AG09309 (cell line): ENCODE measurements at places on chromosomes 11 and 22.
A peak's percentile ranks its signal among the peaks of the same experiment; 100 is the strongest.

DNA sequence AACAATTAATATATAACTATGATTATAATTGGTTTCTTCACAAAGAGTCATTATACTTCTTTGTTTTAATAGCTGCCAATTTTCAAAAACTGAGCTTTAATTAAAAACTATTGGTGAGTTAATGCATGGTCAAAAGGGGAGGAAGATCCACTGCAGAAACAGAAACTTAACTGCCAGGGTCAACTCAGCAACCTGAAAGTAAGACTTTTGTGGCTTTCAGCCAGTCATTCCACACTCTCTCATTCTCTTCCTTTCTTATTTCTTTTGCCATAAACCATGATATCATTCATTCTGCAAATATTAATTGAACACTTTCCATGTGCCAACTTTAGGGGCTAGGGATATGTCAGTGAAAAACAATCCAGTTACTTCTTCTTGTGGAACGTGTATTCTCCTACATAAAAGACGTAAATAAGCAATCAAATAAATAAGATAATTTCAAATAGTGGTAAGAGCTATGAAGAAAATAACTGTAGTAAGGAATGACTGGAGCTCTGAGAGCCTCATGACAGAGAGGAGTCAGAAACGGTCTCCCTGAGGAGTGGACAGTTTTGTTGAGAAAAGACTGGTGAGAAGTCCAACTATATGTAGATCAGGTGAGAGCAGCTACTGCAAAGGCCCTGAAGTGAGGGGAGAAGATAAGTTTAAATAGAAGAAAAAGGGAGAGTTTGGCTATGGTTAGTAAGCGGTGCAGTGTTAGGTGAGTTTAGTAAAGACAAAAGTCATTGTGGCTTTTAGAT is 130.5 kb downstream of the GRIA4 start:
- no peak for DNase-seq

DNA sequence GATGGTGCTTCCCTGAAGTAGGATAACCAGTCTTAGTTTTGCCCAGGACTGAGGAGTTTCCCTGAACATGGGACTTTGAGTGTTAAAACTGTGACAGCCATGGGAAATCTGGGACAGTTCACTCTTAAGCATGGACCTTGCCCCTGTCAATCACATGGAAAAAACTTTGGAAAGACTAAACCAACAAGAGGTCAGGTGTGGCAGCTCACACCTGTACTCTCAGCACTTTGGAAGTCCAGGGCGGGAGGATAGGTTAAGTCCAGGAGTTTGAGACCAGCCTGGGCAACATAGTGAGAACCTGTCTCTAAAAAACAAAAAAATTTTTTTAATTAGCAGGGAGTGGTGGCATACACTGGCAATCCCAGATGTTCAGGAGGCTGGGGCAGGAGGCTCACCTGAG is 3.3 kb upstream of the AMBRA1 start:
- DNase-seq: no peak

DNA sequence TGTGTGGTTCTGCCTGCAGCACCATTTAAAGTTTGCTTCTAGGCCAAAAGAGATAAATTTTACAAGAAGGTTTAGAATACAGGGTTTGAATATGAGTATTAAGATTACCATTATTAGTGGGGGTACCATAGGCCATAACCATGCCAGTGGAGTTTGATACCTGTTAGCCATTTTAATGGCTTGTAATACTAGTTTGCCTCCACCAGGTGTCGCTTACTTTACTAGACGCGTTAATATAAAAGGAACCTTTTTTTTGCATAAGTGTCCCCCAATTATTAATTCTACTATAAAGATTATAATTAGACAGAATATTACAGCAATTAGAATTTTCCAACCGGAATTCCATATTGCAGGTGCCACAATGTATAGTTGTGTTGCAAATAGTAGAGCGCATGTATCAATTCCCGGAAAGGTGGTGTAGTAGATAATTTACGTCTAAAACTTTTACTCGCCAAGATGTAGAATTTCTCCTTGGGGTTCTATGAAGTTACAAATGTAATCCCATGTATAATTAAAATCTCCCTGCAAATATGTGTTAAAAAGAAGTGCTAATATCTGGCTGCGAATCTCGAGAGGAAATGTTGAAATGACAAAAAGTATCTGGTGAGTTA is 16.1 kb downstream of the MS4A6E start:
- no peak for DNase-seq

- no peak for DNase-seq
Observed at GRCh38 chr11:130223291-130223971, 63.8 kb downstream of the ST14 start.

DNA sequence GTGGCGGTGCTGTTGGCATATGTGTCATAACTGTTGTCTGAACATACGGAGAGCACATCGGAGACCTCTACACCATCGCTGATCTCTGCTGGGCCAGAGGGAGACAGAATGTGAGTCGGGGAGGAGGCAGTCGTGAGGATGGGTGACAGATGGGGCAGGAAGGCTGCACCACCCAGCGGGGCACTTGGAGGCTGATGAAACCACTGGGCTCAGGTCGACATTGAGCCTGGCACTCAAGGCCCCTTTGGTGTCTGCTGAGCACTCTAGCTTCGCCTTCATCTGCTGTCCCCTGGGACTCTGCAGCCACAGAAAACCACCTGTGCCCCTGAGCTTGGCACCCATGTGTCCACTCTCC is 2.5 kb upstream of the KLHL35 start:
- no peak for DNase-seq

GRCh38 chr11:45805305-45806071 is 539 bp downstream of the SLC35C1 start:
- DNase-seq: peak; percentile 20

DNA sequence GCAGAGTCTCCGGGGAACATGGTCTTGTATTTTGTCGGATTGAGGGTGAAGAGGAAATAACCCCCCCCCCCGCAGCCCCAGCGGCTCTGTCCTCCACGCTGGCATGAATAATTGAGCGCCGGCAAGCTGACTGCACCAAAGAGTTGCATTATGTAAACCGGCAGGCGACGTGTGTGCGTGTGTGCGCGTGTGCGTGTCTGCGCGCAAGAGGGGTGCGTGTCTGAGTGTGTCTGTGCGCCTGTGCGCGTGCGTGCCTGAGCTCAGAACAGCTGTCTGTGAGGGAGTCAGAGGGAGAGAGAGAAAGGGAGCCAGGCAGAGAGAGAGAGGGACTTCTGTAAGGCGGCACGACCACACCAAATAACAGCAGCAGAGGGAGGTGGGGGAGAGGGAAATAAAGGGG is 94.4 kb downstream of the SCN3B start:
- peak; percentile 84 for DNase-seq

DNA sequence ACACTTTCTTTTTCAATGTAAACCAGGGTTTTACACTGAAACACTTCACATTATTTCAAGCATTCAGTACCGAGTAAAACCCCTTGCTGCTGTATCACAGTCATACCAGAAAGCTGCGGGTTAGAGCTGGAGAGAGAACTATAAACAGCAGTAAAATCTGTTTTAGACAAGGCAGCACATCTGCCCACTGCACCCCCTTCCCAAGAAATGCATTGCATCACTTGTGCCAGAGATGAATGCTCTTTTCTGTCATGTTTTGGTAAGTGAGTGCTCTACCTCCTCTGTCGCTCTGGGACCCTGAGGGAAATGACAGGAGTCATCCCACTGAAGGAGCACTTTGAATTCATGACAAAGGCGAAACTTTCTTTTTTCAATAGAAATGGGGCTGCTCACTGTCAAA is 107.2 kb downstream of the MAML2 start:
- DNase-seq: no peak

DNA sequence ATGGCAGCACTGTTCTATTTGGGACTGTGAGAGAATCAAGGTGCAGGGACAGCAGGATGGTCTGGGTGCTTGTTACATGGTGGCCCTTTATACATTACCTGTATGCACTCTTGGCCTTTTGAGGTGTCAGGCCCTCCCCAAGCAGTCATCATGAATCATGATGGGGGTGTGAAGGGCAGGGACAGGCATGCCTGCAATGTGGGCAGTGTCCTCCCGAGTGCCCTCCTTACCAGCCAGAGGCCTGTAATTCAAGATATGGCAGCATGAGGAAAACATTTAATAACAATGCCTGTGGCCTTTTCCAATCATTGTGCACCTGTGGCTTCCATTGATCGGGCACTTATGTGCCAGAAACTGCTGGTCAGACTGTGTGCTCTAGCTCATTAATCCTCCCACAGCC is 25.5 kb upstream of the CYP2D6 start:
- no peak for DNase-seq

DNA sequence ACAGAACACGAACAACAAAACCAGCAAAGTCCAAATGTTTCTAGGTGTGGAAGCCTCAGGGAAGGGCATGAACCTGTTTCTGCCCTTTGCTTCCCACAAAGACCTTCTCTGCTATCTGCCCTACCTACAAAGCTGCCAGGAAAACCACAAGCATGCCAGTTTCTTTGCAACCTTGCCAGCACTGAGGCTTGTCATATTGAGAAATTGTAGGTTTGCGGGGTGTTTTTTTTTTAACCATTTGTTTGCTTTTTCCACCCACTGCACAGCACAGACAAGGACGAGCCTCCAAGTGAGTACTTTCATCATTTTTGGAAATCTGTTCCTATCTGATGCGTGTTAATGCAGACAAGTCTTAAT is 12.8 kb downstream of the PARVG start:
- DNase-seq: no peak

GRCh38 chr11:119663279-119663678 is 65.7 kb downstream of the NECTIN1 start:
- DNase-seq: no peak

DNA sequence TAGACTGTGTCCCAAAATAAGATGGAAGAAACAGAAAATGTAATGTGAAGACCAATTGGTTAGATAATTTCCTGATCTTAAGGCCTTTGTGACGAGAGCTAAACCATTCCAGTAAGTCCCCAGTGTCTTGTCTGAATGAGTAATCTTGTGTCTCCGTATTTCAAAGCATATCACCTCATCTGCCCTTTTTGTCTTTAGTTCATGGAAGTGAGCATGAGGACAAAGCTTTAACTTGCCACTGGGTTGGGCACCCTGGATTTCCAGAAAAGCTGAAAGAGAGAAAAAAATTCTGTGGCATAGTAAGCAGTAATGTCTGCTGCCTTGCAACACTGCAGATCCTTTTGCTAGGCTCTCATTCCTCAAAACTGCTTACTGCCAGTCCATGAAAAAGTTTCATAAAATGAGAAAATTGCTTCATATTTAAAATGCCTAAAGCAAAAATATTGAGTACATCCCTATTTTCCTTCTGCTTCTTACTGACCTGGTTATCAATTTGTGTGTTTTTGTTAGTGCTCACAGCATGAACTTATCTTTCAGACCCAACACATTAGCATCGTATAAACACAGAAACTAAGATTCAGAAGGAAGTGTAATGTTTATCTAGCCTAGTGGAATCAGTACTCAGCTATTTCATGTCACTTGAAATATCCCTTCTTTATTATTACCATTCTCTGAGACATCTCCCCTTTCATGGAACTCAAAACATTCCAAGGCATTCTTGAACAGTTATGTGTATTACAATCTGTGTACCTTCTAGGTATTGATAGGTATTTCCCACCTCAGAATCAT is 5.3 kb downstream of the CASP12 start:
- DNase-seq: no peak

GRCh38 chr11:77596626-77597025 is 6.9 kb downstream of the AQP11 start:
- DNase-seq: peak; percentile 63

DNA sequence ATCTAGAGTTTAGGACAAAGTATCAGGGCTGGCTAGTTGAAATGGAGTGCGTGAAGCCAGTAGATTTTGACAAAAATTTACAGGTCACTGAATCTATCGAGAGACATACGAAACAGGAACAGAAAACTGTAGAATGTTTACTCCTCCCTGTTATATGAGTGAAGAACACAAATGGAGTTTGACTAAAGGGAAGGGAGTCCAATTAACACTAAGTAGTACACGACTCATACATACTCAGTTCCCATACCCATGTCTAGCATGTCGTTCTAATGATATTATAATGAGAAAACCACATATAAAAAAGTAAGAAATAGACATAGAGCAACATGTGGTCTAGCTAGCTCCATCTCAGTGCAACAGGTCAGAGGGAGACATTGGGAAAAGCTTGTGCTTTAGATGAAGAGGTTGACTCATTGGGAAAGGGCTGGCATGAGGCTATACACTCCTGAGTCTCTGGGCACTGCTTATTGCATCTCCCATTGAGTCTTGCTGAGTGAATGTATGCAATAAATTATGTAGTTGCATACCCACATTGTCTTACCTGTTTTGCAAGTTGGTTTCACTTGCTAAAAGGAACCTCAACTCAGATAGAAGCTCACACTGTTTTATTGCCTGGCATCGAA is 43.5 kb downstream of the CD44 start:
- DNase-seq: no peak

- no peak for DNase-seq
Observed at GRCh38 chr11:38160433-38160832, 1562.4 kb upstream of the RAG2 start.

DNA sequence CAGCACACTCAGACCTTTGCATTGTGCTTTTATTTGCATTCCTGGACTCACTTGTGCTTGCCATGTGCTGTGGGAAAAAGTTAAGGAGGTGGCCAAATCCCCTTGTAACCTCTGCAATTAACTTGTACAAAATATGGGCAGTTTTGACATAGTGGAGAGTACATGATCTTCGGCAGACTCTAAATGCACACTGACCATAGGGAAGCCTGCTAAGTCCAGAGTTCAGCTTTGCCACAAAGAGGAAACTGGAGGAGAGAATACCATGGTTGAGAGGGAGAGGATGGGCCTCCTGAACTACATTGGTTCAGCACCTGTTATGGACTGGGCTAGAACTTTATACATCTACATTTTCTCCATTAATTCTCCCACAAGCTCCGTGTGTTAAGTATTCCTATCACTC is 37.6 kb upstream of the CEP295 start:
- no peak for DNase-seq

- DNase-seq: no peak
Observed at GRCh38 chr11:1785749-1786413, 22.2 kb upstream of the CTSD start.

DNA sequence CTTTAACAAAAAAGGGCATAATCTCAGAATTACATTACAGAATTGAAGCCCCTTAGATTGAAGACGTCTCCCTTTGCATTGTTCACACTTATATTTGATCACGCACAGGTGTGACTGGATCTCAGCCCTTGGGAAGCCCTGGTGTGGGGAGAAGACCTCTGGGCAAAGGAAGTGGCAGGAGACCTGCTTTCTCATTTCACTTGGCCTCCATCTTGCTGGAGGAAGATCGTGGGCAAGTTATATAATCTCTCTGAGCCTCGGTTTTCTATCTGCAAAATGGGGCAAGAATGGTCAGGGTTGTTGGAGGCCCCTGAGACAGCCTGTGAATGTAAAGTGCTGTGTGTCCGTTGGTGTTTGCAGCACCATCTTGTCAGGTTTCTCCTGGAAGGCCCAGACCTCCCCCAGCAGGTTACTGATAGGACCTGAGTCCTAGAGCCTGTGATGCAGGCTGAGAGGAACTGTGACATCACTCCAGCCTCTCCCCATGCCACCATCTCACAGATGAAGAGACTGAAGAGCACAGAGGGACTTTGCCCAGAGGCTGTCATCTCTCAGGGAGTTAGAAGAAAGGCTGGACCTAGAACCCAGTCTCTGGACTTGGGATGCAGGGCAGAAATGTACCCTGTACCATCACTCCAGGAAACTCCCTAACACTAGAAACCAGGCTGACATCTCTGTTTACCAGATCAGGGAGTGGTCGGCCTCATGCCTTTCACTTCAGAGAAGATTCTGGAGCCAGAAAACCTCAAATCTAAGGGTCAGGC is 1.1 kb upstream of the APOA1 start:
- no peak for DNase-seq

- no peak for DNase-seq
Observed at GRCh38 chr11:2531277-2531986, 86.6 kb downstream of the KCNQ1 start.
